Activated T-helper 1 cell treated with anti-CD3 and anti-CD28 coated beads, Interleukin-12 subunit alpha, Interleukin-12 subunit beta, Interleukin-2, Interleukin-4 antibody, amounts not matched to agents 30 ng/mL and 10 ng/mL and 1 ng/mL, durations not matched to agents 14 hours and 24 hours and 36 hours (primary cell): ENCODE measurements at places on chromosomes 3 and 15.

DNA sequence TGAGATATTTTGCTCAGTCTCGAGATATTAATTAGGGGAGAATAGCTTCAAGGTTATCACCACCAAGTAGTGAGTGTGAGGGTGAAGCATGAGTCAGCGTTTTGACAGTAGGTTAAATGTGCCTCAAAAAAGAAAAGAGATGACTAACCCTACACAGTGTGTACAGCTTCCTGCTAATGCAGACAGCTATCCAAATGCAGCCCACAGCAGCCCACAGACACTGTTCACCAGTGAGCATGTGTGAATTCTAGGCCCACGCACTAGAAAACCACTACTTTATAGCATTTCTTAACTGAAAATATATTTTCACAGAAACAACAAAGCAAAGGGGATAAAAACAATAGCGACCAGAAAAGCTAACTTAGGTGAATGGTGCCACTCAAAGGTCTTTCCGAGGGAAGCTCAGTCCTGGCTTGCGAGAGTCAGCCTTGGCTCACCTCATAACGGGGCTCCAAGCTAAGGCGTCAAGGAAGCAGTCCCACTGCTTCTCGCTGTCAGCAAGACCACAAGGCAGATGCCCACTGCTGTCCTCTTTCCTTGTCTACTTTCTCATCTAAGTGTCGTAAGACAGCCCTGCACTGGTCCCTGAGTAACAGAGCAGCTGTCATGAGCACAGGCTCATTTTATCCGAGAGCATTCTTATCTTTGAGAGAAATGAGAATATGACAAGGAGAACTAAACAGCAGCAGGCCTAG lies 47.6 kb downstream of the TXNRD3 start:
- no peaks in the 10 kb centered on the region for H3K36me3 ChIP-seq
- H3K4me1 ChIP-seq: peaks cover 10% of the 10 kb centered on the region
- H3K4me3 ChIP-seq: no peak overlapping the region
- H3K27ac ChIP-seq: no peak overlapping the region

- no peak for DNase-seq
- peaks cover 14% of the 10 kb centered on the region for H3K27me3 ChIP-seq
- no peak overlapping the region for H3K4me3 ChIP-seq
- no peak overlapping the region for H3K27ac ChIP-seq
- H3K36me3 ChIP-seq: no peaks in the 10 kb centered on the region
Observed at GRCh38 chr3:160820022-160820421, 64.0 kb downstream of the PPM1L start.

DNA sequence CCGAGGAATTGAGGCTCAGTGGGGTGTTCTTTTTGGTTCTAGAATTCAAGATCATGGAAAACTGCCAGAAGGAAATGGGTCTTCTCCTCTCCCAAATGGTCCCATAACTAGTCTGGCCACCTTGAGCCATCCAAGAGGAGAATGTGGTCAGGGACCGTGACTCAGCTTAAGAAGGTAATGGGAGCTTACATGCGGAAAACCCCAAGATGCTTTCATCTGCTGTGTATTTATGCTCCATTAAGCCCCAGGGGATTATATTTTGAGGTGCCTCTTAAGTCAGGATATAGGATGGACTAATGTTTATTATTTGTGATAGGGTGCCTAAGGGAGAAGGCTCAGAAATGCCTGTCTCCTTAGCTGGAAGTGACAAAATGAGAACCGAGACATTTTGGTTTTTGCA lies 39.2 kb upstream of the DLG1 start:
- no peaks in the 10 kb centered on the region for H3K36me3 ChIP-seq
- no peak overlapping the region for H3K27ac ChIP-seq
- no peaks in the 10 kb centered on the region for H3K4me1 ChIP-seq
- H3K27me3 ChIP-seq: peaks cover 7% of the 10 kb centered on the region

GRCh38 chr3:192607798-192608197 lies 119.5 kb downstream of the FGF12 start:
- no peak for DNase-seq
- H3K27me3 ChIP-seq: no peaks in the 10 kb centered on the region
- no peak overlapping the region for H3K4me3 ChIP-seq
- H3K36me3 ChIP-seq: no peaks in the 10 kb centered on the region
- no peaks in the 10 kb centered on the region for H3K4me1 ChIP-seq

DNA sequence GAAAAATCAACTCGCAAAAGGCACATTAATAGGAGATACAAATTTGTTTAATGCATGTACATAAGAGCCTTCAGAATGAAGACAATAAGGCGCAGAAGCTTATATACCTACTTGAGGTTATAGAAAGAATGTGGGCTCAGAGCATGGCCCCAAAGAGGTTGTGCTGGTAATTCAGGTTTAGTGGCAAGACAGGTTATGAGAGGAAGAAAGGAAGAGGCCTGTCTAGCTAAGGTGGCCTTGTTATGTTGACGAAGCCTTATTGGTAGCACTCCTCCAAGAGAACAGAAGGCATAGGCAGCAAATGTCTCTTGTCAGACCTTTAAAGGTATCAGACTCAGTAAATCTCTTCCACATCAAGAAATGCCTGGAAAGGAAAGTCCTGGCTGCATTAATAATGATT lies 290.8 kb downstream of the MCTP2 start:
- no peak overlapping the region for H3K4me3 ChIP-seq
- no peaks in the 10 kb centered on the region for H3K36me3 ChIP-seq
- no peak for DNase-seq
- no peaks in the 10 kb centered on the region for H3K4me1 ChIP-seq
- H3K27me3 ChIP-seq: peaks cover 4% of the 10 kb centered on the region

GRCh38 chr15:67836955-67837354 lies 2.9 kb downstream of the RNU6-1 start:
- H3K27ac ChIP-seq: no peak overlapping the region
- H3K36me3 ChIP-seq: peaks cover 2% of the 10 kb centered on the region
- H3K4me1 ChIP-seq: peaks cover 39% of the 10 kb centered on the region
- no peak for DNase-seq
- H3K4me3 ChIP-seq: no peak overlapping the region

GRCh38 chr3:132210476-132211346 lies 106.5 kb upstream of the ACP3 start:
- no peaks in the 10 kb centered on the region for H3K4me1 ChIP-seq
- no peak overlapping the region for H3K27ac ChIP-seq
- H3K27me3 ChIP-seq: no peaks in the 10 kb centered on the region
- DNase-seq: no peak

DNA sequence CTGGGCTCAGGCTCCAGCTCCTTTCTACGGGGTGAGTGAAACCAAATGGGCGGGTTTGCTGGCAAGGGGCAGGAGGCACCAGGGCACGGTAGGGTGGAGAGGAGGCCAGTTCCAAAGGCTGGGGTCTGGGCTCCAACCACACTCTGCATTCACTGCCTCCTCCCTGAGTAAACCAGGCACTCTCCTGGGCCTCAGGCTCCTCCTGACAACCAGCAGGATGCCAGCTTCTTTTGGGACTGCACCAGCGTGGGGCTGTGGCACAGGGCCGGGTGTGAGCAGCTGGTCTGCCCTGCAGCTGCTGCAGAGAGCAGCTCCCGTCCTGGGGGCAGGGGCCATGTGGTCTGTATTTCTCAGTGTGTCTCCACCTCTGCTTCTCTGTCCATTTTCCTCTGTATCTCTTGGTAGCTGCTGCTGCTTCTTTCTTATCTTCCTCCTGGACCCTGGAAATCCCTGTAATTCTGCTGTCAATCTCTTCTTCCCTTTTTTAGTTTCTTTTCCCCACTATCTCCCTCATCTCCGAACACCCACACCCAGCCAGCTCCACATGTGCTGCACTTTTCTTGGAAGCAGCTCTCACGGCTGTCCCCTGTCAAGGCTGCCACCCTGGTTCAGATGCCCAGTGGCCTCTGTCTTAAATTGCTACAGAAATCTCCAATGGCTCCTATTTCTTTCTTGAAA lies 54.9 kb upstream of the TBC1D21 start:
- H3K27me3 ChIP-seq: peaks cover 7% of the 10 kb centered on the region
- no peaks in the 10 kb centered on the region for H3K36me3 ChIP-seq

GRCh38 chr3:45226206-45226915 lies at the start of gene TMEM158:
Gene TMEM158 (minus strand): TSS chr3:45226287. CDS start chr3:45226027, 260 bp downstream.
- peak within 1 kb of the TSS; percentile 44 for H3K4me3 ChIP-seq
- H3K27ac ChIP-seq: no peak within 1 kb of the TSS
- DNase-seq: peak; percentile 69
- peaks cover 74% of the 10 kb centered on the region for H3K27me3 ChIP-seq

GRCh38 chr15:81294516-81294880 lies 29.4 kb downstream of the STARD5 start:
- peak overlapping the region; percentile 94 for H3K27ac ChIP-seq
- peak overlapping the region; percentile 97 for H3K4me3 ChIP-seq
- peaks cover 24% of the 10 kb centered on the region for H3K36me3 ChIP-seq
- H3K4me1 ChIP-seq: peaks cover 82% of the 10 kb centered on the region

- no peak overlapping the region for H3K27ac ChIP-seq
- no peaks in the 10 kb centered on the region for H3K36me3 ChIP-seq
- no peak for DNase-seq
- H3K27me3 ChIP-seq: peaks cover 7% of the 10 kb centered on the region
- H3K4me3 ChIP-seq: no peak overlapping the region
- no peaks in the 10 kb centered on the region for H3K4me1 ChIP-seq
Observed at GRCh38 chr3:29868543-29869101, 587.8 kb downstream of the RBMS3 start.

DNA sequence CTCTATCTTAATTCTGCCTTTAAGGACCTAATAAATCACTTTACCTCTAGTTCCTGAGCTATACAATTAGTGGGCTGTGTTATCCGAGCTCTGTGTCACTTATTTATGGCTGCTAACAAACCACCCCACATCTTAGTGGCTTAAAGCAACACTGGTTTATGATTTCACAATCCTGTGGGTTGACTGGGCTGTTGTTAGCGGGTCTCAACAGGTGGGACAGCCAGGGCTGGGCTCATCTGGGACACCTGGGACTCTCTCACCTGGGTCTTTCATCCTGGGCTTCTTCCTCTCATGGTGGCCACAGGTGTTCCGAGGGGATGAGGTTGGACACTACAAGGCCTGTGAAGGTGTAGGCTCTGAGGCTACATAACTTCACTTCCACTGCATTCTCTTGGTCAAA lies 35.8 kb upstream of the CHST2 start:
- H3K36me3 ChIP-seq: peaks cover 2% of the 10 kb centered on the region
- H3K4me1 ChIP-seq: peaks cover 12% of the 10 kb centered on the region
- no peak overlapping the region for H3K4me3 ChIP-seq
- peaks cover 3% of the 10 kb centered on the region for H3K27me3 ChIP-seq

- no peak overlapping the region for H3K27ac ChIP-seq
- H3K27me3 ChIP-seq: no peaks in the 10 kb centered on the region
- no peaks in the 10 kb centered on the region for H3K4me1 ChIP-seq
- no peak for DNase-seq
- H3K4me3 ChIP-seq: no peak overlapping the region
Observed at GRCh38 chr15:72338617-72339321, 18.8 kb upstream of the CELF6 start.

- H3K36me3 ChIP-seq: no peaks in the 10 kb centered on the region
- H3K4me1 ChIP-seq: no peaks in the 10 kb centered on the region
- no peak overlapping the region for H3K27ac ChIP-seq
- peaks cover 1% of the 10 kb centered on the region for H3K27me3 ChIP-seq
Observed at GRCh38 chr3:115930922-115931321, 307.6 kb downstream of the GAP43 start.

DNA sequence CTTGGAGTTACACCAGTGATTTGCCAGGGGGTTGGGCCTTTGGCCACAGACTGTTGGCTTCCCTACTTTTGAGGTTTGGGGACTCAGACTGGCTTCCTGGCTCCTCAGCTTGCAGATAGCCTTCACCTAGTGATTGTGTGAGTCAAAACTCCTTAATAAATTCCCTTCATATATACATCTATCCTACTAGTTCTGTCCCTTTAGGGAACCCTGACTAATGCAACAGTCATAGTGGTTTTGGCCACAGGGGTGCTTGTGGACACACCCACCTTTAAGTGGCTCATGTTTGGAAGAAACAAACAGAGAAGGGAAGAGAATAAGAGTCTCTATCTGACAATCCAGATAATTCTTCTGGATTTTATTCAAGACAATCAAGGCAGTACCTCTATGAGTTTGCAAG lies 457.7 kb downstream of the EPHA3 start:
- no peaks in the 10 kb centered on the region for H3K27me3 ChIP-seq
- no peak overlapping the region for H3K27ac ChIP-seq

- no peak overlapping the region for H3K27ac ChIP-seq
- peaks cover 2% of the 10 kb centered on the region for H3K27me3 ChIP-seq
- DNase-seq: no peak
- H3K4me1 ChIP-seq: no peaks in the 10 kb centered on the region
Observed at GRCh38 chr3:187465503-187465902, 97.3 kb downstream of the RTP4 start.

DNA sequence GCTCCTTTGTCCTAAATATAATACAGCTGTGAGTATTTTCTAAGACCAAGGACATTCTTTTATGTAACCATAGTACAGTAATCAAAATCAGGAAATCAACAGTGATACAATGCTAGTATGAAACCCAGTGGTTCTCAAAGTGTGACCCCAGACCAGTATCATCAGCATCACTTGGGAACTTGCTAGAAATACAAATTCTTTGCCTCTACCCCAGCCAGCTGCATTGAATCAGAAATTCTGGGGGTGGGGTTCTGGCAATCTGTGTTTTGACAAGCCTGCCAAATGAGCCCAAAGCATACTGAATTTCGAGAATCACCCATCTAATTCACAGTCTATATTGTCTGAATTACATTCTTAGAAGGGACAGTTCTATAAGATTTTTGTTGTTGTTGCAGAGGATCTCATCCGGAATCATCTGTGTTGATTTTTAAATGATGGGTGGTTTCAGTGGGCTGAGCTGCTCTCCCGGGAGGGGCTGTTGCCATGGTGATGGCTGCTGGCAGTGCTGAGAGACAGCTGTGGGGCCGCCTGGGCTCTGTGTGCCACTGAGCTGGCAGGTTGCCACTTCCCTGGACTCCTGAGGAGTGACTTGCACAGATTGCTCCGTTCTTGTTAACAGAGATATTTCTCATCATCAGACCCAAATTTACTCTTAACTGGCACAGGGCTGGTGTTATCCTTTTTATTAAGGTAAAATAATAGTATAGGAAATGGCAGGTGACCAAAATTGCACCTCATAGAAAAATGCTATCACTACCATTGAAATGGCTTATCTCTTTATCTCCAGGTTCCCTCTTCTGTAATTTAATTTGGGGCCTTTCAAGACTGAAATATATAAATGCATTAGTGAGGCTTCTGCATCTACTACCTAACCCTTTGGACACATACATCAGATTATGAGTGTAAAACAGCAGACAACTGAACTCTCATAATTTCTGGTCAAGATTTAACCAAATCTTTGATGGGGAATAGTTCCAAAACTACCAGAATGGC lies 56.5 kb downstream of the NEK11 start:
- H3K27me3 ChIP-seq: peaks cover 6% of the 10 kb centered on the region
- no peak for DNase-seq
- no peaks in the 10 kb centered on the region for H3K36me3 ChIP-seq
- no peak overlapping the region for H3K27ac ChIP-seq
- no peaks in the 10 kb centered on the region for H3K4me1 ChIP-seq

GRCh38 chr15:90956274-90957030 lies 1.8 kb downstream of the RCCD1 start:
- H3K27me3 ChIP-seq: no peaks in the 10 kb centered on the region
- peak overlapping the region; percentile 72 for H3K27ac ChIP-seq
- H3K4me3 ChIP-seq: peak overlapping the region; percentile 90
- peaks cover 24% of the 10 kb centered on the region for H3K4me1 ChIP-seq
- H3K36me3 ChIP-seq: peaks cover 35% of the 10 kb centered on the region

DNA sequence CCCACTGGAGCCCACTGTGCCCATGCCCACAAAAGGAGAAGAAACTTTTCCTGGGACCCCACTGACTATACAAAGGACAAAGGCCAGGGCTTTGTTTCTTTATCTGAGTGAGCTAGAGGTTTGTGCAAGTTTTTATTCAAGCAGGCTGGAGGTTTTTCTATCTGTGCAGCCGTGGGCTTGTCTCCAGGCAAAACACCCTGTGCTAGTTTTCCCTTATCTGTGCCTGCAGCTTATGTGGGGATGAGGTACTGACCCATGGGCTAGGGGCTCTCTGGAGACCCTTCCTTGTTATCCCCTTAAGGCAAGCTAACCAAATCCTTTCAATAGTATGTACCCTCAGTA lies 545.5 kb downstream of the ZPLD1 start:
- no peaks in the 10 kb centered on the region for H3K36me3 ChIP-seq
- H3K27ac ChIP-seq: no peak overlapping the region
- H3K4me1 ChIP-seq: no peaks in the 10 kb centered on the region
- H3K4me3 ChIP-seq: no peak overlapping the region
- H3K27me3 ChIP-seq: no peaks in the 10 kb centered on the region
